Stimulated activated CD4-positive, alpha-beta T cell treated with anti-CD3 and anti-CD28 coated beads, Interleukin-1b, Interleukin-23, amount 100 ng/mL, for 1 hour (primary cell): ENCODE measurements at places on chromosomes 5 and 9.

DNA sequence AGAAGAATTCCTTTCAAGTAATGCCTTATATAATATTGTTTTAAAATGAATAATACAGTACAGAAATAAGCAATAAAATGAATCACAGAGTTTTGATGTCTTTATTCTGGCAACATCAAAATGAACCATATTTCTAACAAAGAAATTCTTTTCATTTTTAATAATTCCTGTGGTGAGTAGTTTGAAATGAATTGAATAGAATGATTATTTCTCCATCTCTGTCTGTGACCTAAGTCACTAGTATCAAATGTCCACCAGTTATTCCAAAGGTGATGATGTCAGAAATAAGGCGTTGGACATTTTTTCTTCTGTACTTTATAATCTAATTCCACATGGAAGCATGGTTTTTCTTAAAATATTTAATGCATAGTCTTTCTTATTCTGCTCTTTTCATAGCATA lies 106.2 kb downstream of the ADAMTSL1 start:
- DNase-seq, result no peak

DNA sequence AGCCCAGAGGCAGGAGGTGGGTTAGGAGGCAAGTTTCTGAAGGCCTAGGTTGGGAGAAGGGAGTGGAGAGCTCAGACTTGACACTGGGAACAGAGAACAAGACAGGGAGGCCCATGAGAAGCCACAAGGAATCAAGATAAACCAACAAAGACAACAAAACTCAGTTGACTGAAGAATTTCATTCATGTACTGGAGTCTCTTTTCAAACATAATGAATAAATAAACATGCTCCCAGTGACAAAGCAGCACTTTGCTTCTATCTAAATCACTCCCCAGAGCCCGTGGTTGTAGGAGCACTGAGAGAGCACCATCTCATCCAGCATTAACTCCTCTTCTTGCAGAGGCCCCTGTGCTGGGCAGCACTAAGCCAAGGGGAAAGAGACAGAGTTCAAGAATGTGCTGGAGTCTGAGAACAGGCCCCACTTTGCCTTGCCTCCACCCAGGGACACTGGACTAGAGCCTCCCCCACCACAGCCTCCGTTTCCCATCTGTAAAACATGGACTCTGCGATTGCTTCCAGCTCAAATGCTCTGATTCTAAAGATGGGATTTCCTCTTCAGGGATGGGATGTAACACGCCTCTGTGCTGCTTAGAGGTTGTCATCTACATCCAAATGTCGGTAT lies 282.0 kb downstream of the SPOCK1 start:
- no peak for DNase-seq

- no peak for DNase-seq
These were observed 661.7 kb downstream of the KCTD16 start for GRCh38 chr5:144832416-144832815.

DNA sequence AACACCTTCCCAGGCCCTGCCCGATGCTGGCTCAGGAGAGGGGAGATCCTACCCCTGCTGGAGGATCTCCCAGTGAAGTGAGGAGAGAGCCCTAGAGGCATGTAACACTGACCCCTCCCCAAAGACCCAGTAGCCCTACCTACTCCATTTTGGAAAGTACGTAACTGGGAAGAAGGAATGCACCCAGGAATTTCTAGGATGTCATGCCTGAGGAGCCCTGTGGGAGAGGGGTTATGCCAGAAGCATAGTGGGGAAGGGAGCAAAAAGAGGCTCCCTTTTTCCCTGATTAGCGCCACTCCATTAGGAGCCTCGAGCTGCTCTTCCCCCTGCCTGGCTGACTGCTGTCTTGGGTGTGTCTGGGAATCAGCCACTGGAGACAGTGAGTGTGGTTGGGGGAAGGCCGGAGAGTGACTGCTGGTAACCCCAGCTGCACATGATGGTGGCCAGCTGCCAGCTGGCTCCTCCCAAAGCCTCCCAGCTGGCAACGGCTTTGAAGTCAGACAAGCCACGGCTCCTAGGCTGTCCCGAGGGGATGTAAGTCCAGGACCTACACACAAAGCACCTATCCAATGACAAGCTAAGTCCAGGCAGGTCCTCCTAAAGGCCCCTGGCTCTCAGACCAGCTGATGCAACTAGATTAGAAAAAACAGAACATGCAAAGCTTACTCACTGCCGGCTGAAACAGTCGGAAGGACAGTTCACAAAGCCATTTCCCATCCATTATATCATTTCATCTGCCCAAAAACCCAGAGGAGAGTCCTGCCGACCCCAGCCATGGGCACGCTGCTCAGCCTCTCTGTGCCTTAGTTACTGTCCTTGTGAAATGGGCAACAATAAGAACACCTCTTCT lies 136.5 kb upstream of the ABCA1 start:
- no peak for DNase-seq

DNA sequence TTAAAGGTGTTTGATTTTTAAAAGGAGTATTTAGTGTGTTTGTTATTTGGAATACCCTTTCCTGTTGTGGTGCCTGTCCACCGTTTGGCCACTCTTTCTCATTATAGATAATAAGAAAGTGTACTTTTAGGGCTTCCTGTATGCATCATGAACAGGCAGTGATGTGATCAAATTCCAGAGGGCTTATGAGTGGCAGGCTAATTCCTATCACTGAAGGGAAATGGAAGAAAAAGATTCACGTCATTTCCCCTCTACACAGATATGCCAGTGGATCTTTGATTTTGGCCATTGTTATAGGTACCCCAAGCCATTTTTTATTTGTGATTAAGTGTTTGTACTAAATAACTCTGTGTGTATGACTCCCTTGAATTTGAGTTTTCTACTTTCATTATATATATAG lies 37.1 kb downstream of the RPS6 start:
- no peak for DNase-seq

GRCh38 chr9:92196909-92197308 lies 81.7 kb upstream of the SPTLC1 start:
- DNase-seq, result no peak

DNA sequence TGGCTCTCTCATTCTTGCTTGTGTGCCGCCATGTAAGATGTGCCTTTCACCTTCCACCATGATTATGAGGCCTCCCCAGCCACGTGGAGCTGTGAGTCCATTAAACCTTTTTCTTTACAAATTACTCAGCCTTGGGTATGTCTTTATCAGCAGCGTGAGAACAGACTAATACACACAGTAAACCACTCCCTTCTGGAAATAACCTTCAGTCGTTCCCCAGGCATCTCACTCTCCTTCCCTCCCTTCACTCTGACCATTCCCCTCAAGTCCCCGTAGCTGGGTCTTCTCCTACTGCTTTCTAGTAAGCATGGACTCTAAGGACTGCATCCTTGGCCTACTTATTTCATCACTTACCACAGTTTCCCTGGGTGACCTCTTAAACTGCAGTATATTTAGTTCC lies 493.9 kb downstream of the CCDC171 start:
- DNase-seq, result no peak

GRCh38 chr5:178531786-178532185 lies 58.4 kb downstream of the COL23A1 start:
- DNase-seq, result no peak

GRCh38 chr5:161150441-161150988 lies 298.5 kb upstream of the ATP10B start:
- no peak for DNase-seq

DNA sequence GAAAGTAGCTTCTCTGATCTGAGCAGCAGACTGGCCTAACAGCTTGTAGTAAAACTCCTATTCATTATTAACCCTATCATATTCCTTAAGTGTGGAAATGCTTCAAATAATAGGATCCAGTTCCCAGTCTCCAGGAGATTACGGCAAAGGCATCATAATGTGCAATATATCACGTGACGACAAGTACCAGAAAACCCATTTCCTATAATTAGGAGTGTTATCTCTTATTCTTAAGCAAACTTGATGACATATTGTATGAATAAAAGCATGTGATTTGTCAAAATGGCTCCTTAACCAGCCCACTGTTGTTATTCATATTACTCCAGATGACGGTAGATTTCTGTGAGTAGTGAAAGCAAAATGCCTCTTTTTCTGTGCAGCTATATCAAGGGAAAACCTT lies 2.9 kb downstream of the SV2C start:
- no peak for DNase-seq

- DNase-seq, result no peak
These were observed 1539.0 kb upstream of the NUDT12 start for GRCh38 chr5:105101577-105101976.

- DNase-seq, result no peak
These were observed 52.3 kb downstream of the RGS3 start for GRCh38 chr9:113515862-113516261.

- DNase-seq, result no peak
These were observed 41.5 kb upstream of the GDNF start for GRCh38 chr5:37881359-37881758.

DNA sequence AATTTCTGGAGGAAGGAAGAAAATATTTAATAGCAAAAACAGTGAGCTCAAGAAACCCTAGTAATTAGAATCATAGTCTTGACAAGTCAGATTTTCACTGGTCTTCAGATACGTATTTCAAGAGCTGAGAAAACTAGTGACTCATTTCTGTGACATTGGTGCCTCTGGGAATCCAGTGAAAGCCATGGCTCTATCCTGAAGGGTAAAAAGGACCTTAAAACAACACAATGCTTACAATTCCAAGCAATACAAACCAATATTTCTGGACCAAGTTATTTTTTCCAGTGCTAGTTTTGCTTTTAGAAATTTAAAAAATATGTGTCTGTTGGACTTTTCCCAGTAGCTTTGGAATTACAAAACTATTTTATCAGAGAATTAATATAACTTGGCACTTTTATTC lies 140.3 kb downstream of the LPAR1 start:
- no peak for DNase-seq

DNA sequence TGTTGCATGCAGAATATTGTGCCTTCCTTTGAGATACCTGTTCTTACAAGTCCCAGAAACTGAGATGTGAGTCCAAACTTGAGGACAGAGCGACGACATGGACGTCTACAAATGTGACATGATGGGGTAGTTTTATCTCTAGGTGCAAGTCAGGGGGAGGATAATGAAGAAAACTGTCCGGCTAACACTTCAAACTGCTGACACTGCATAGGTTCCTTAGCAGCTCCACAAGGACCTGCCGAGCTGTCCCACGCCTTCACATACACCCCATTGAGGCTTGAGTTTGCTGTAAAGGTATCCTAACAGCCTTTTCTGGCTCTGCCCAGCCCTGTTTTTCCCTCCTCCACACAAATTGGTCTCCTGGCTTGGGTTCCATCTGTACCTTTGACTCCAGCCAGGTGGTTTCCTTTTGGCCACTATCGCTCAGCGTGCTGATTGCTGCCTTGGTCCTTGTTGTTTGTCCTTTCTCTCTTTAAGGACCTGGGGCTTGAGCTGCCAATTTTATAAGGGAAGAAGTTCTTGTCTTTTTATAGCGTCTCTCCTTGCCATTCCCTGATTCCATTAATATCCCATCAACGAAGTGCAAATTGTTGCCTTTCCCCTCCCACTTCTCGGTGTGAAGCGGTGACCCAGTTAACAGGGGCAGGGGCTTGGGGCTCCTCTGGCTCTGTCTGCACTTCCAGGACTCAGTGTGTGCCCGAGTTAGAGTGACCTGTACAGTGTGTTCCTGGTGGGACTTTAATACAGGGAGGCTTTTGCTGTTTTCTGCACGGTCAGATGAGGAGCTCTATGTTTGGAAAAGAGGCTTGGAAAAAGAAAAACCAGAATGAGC lies 100.3 kb downstream of the PCSK1 start:
- no peak for DNase-seq

GRCh38 chr9:96818533-96818932 lies 35.8 kb downstream of the ZNF782 start:
- DNase-seq, result no peak

GRCh38 chr9:111944241-111944866 lies 47.7 kb downstream of the UGCG start:
- no peak for DNase-seq

- no peak for DNase-seq
These were observed 83.7 kb downstream of the VCAN start for GRCh38 chr5:83555263-83555662.
